ENCODE measurements at places on chromosomes 13 and 19.

GRCh38 chr13:46359714-46360113, 27.3 kb downstream of the RUBCNL start:
- no peak for DNase-seq

DNA sequence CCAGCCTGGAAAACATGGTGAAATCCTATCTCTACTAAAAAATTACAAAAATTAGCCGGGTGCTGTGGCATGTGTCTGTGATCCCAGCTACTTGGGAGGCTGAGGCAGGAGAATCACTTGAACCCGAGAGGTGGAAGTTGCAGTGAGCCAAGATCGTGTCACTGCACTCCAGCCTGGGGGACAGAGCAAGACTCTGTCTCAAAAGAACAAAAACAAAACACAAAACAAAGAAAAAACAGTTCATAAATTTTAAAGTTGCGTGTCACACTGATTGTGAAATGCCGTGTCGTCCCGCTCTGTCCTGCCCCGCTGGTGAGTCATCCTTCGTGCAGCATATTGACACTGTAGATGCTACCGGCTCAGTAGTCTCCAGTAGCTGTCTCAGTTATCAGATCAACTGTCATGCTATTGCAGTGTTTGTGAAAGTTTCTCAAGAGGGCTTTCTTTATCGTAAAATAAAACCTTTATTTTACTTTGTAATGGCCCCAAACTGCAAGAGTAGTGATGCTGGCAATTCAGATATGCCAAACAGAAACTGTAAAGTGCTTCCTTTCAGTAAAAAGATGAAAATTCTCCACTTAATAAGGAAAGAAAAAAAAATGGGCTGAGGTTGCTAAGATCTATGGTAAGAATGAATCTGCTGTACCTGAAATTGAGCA, 36.4 kb upstream of the IGFL1 start:
- no peak for DNase-seq

GRCh38 chr19:4278010-4278409, 1.1 kb upstream of the SHD start:
- no peak for DNase-seq

DNA sequence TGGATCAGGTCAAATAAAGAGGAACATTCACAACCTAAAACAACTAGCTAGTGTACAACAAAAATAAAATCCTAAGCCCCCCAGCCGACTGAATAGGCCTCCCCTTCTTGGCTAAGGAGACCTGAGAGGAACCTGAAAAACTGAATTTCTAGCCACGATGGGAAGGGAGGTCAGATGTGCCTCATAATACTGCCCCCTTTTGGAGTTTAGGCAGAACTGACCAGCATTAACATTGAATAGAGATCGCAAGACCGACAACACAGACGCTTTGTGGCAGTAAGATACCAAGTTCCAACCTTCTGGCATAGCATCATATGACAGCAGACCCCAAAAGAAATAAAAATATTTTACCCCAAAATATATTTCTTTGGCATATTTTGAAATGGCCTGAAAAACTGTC, 15.9 kb downstream of the CBY2 start:
- DNase-seq, result no peak

Data from CD4-positive, alpha-beta T cell treated with Interleukin-17A for 4 hours (primary cell).